ENCODE measurements at places on chromosomes 12 and 14.

GRCh38 chr14:42872786-42873185 lies 1266.1 kb downstream of the LRFN5 start:
- DNase-seq: no peak

DNA sequence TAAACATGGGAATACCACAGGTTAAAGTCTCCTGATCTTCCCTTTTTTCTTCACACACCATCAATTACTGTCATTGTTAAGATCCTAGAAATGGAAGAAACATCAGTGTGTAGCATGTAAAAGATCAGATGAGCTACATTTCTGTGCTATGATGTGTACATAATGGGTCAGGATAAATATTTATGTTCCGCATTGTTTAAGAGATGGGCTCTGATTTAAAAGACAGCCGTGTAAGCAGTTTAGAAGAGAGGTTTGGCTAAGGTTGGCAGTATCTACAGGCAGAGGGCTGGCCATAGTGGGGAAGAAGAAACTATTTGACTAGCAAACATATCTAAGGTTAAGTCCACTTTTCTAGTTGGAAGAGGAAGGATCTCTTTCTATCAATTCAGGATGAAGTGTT lies 49.4 kb downstream of the LRRC9 start:
- DNase-seq: no peak

GRCh38 chr12:65125975-65126374 lies 4.9 kb upstream of the WIF1 start:
- DNase-seq: no peak

DNA sequence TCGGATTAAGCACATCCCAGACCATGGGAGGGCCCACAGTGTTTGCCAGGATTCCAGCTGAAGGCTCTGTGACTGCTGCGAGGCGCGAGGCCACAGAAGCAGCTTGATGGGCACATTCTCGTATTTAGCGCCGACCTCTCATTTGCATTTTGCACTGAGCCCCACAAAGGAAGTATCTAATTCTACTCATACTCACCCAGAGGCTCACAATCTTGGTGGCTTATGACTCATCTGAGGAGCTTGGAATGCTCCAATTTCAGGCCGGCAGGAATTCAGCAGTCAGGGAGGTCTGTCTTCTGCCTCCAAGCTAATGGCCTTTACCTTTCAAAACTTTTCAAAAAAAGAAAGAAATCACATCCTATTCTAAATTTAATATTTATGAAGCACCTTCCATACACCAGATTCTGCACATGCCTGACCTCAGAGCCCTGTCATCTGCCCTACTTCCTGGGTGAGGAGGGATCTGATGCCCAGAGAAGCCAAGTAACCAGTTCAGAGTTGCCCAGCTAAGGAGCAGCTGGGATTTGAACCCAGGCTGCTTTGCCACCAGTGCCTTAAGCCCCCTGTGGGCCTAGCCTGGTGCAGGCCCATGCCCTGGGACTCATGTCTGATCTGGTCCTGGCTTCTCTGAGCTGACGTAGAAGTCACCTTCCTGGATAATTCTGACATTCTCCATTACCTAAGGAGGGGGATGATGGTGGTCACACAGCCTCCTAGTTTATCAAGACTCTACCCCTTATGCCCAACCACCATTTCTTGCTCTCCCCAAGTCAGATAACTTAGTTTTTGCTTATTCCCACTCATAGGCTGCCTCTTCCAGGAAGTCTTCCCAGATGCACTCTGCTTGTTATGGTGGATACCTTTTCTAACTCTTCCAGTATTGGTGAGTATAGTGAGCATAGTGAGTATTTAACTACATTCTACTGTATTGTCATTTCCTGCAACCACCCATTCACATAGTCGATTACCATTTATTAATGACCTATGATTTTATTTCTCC lies 198.9 kb downstream of the RBM19 start:
- no peak for DNase-seq

- no peak for DNase-seq
These were observed 144.5 kb upstream of the PLEKHG7 start for GRCh38 chr12:92558215-92558773.

- no peak for DNase-seq
These were observed 40.8 kb downstream of the SPATA7 start for GRCh38 chr14:88426271-88426670.

DNA sequence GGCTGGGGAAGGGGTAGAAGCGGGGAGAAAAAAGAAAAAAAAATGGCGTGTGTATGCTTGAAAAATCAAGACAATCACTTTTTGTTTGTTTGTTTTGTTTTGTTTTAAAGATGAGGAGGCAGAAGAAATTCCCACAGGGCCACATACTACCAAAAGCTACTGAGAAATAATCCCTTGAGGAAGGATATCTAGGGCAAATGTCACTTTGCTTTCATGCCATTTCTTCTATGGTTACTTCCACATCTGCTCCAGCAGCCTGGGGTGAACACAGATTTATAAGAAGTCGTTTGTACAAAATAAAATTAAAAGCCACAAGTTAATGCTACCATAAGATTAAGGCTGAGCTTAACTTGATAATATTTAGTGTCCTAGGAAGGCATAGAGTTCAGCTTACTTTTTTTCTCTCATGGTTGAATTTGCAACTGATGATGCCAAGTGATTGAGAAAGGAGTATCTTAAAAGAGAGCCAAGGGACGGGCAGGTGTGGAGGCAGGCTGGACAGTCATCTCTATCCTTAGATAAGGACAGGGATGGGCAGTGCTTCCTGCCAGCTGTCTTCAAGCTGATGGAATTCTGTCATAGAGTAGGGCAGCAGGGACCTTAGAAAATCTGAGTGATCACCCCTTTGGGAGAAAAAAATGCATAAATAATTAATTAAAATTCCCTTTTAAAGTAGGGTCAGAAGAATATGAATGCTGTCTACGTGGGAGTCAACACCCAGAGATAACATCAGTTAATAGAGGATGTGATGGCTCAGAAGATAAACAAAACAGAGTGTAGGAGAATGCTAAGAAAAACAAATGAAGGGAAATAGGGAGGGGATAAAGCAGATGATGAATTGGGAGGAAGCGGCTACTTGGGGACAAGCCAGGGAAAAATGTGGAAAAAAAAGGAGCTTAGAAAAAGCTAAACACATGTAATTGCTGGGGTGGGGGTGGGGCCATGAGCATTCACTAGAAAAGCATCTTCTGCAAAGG lies 57.1 kb downstream of the DYRK2 start:
- no peak for DNase-seq

GRCh38 chr12:44677724-44678123 lies 198.4 kb downstream of the NELL2 start:
- no peak for DNase-seq

DNA sequence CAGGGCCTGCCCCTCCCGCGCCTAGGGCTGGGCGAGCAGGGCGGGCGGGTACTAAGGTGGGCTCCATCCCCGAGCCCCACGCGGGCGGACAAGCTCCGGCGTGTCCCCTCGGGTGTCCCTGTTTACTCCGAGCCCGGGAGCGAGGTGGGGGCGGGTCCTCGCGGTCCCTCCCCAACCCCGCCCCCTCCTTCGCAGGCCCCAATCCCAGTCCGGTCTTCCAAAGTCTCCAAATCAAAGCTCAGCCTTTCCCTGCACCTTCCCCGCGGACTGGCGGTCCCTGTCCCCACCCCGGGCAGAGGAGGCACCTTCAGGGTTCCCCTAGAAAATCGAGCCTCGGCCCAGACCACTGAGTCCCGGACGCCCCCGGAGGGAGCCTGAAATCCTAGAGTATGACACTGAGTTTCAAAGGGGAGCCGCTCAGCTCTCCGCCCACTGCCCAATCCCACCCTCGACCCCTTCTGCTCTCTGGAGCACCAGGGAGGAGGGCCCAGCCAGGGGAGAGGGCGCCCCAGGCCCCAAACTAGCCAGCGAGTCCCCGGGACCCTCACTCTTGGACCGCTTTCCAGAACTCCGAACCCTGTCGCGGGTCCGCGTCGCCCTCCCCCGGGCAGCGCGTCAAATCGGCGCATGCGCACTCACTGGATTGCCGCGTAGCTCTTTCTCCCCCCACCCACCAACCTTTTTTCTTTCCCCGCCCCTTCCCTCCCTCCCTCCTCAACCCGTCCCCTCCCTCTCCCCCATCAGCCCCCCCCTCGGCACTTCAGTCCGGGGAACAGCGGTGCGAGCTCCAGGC lies at the start of gene LRP1:
Gene LRP1, plus strand, starts transcription at position 758 of the 793 bp plus-strand sequence. CDS start 482 bp downstream, outside the sequence.
- peak; percentile 45 for DNase-seq

DNA sequence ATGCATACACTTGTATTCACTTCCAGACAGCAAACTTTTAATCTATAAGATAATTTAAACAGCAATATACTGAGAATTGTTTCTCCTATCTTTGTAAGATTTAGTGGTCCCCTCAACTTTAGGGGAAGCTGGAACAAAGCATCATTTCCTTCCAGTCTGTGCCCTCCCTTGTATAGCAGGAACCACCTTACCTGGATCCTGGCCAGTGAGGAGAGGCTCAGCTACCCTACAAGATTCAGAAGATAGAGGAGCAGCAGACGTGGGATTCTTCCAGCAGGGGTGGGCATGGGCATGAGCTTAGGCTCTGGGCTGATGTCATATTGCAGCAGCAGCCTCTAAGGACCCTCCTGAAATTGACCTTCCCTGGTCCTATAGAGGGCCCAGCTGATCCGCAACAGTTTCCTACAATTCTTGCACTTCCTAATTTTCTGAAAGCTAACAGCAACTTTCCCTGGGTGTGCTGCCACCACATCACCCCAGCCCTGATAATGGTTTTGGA lies 21.3 kb downstream of the MOK start:
- no peak for DNase-seq

DNA sequence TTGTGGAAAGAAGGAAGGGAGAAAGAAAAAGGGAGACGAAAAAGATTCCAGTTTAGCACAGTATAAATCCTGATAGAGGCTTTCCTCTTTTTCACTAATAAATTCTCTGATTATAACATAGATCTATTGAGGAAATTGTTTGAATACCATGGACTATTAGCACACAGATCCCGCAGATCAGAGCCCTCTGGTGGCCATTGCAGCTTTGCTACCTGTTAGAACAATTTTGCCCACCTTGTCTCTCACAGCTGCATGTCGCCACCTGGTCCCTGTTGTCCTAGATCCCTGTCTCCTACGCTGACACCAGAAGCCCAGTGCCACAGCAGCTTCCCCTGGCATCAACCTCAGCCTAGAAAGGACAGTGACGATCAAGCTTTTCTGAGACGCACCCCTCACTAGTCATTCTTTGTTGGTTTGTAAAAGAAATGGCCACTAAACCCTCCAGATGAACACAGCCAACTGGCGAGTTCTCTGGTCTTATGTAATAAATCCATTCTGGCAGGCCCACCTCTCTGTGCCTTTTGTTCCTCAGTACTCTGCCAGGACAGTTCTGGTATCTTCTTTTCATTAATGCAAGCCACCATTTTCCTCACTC lies 9.9 kb downstream of the GPHB5 start:
- no peak for DNase-seq

- no peak for DNase-seq
These were observed 121.9 kb downstream of the PDE3A start for GRCh38 chr12:20490213-20490612.

DNA sequence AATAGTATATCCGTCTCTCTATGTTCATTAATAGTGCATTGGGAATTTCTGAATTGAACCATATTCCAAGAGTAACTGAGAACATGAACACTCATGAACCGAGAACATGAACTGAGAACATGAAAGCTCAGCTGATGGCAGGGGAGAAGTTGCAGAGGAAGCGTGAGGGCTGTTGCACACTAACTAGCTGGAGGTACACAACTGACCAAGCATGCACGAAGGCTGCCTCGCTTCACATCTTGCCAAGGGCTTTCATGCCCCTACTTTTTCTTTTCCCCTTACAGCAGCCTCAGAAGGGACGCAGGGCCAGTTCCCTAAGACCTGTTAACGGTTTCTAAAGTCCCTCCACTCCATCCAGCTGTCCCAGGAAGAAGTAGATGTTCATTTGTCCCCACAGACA lies 4.3 kb downstream of the RNASE1 start:
- no peak for DNase-seq

GRCh38 chr12:6074979-6075585 lies 49.4 kb downstream of the VWF start:
- peak; percentile 6 for DNase-seq

GRCh38 chr14:44339231-44339630 lies 167.9 kb downstream of the FSCB start:
- no peak for DNase-seq

DNA sequence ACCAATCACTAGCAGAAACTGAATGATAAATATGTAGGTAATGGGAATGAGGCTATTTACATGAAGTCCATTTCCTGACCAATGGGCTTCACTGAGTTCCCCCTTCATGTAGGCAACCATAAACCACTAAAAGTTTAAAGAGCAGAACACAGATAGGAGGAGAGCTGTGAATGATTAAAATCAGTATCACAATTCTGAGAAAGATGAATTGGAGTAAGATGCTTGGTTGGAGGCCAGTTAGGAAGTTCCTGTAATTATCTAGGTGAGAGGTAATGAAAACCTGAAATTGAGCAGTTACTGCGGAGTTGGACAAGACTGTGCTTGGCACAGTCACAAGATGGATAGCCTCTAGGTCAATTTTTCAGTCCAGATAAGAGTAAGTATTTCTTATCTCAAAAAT lies 56.6 kb downstream of the GALNT4 start:
- no peak for DNase-seq
